H9 (cell line): ENCODE measurements at places on chromosomes 4 and X.
A peak's percentile ranks its signal among the peaks of the same experiment; 100 is the strongest.

DNA sequence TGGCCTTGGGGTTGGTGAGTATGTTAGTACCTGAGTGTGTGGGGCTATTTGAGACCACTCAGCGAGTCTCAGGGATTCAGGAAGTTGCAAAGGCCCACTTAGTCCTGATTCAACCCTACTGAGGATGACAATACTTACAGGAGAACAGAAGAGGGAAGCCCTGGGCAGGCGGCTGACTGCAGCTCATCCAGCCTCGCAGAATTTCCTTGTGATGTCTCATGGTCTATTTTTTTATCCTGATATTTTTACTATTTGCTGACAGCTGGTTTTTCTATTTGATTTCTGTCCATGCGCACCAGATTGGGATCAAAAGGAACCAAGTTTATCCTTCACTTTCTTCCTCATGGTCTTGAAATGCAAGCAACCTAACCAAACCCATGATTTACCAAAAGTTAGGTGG, 201.8 kb upstream of the LNX1 start:
- DNase-seq = no peak

DNA sequence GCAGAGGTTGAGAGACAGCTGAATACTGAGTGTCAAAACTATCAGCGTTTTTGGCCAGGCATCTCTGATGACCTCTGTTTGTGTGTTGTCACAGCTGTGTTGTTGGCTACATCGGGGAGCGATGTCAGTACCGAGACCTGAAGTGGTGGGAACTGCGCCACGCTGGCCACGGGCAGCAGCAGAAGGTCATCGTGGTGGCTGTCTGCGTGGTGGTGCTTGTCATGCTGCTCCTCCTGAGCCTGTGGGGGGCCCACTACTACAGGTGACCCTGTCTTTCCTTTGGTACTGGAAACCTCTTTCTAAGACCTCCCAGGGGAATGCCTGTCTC, 86.9 kb downstream of the EGF start:
- no peak for DNase-seq

DNA sequence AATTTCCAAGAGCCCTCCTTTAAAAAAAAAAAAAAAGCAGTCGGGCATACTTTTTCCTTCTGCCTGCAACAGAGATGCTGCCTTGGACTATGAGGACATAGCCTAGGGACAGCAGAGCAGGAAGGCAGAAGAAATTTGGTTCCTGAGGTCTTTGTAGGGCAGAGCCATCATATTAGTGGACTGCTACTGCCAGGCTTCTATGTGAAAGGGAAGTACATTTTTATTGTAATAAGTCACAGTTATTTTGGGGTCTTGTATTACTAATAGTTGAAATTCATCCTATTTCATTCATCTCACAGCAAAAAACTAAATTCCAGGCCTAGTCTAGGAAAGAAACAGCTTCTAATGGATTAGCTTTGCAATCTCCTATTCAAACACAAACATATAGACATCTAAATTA, 211.2 kb downstream of the NSUN7 start:
- no peak for DNase-seq

DNA sequence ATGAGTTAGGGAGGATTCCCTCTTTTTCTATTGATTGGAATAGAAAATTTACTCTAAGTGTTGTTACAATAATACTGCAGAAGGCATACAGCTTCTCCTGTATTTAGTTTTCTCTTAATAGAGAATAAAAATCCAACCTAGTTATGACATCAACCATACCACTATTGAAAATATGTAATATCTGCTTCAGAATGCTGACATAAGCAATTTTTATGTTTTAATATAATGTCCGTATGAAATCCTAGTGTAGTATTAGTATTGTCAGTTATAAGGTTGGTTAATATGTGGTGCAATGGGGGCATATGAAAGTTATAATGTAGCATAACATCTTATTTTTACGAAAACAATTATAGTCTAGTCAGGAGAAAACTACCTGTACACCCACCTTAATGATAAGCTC, 68.2 kb downstream of the HEPH start:
- DNase-seq = no peak

DNA sequence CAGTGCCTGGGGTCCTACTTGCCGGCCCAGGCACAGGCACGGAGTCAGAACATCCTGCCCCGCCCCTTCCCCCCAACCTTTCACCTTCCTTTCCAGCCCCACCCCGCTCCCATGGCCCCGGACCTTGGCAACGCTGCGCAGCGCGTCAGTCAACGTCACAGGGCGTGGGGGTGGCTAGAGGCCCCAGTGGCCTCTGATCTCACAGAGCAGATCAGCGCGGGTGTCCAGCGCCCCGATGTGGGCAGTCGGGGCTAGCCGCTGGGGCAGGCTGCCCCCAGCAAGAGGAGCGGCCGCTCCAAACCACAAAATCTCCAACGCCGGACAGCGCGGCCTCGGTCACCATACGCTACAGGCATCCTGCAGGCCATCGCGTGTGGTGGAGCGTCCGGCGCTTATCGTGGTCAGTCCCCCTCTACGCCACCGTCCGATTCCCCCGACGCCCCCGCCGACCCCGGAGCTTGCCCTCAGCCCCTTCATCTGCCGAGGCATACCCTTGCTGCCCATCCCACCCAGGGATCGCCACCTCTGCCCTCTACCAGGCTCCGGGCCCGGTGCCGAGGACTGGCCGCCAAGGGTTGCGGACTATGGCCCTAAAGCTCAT, 69.6 kb upstream of the APOOL start:
- DNase-seq = no peak

GRCh38 chr4:87559090-87559837, 30.1 kb upstream of the SPARCL1 start:
- peak; percentile 58 for DNase-seq

DNA sequence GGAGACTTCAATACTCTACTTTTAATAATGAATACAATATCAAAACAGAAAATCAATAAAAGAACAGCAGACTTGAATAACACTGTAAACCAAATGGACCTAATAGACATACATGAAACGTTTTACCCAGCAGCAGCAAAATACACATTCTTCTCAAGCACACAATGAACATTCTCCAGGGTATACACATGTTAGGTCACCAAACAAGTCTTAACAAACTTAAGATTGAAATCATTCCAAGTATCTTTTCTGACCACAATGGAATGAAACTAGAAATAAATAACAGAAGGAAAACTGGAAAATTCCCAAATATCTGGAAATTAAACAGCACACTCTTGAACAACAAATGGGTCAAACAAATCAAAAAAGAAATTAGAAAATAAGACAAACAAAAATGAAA, 145.0 kb upstream of the CT83 start:
- DNase-seq = no peak

GRCh38 chr4:171629182-171629581, 184.0 kb upstream of the GALNTL6 start:
- DNase-seq = no peak

- DNase-seq = no peak
Measured at GRCh38 chr4:2484993-2485392, 16.1 kb downstream of the RNF4 start.

GRCh38 chrX:119151051-119151380, 23.4 kb upstream of the KIAA1210 start:
- DNase-seq = no peak

- DNase-seq = peak; percentile 38
Measured at GRCh38 chrX:145393702-145394235, 146.5 kb downstream of the SPANXN1 start.

GRCh38 chr4:42570221-42570620, 86.7 kb downstream of the ATP8A1 start:
- DNase-seq = no peak

DNA sequence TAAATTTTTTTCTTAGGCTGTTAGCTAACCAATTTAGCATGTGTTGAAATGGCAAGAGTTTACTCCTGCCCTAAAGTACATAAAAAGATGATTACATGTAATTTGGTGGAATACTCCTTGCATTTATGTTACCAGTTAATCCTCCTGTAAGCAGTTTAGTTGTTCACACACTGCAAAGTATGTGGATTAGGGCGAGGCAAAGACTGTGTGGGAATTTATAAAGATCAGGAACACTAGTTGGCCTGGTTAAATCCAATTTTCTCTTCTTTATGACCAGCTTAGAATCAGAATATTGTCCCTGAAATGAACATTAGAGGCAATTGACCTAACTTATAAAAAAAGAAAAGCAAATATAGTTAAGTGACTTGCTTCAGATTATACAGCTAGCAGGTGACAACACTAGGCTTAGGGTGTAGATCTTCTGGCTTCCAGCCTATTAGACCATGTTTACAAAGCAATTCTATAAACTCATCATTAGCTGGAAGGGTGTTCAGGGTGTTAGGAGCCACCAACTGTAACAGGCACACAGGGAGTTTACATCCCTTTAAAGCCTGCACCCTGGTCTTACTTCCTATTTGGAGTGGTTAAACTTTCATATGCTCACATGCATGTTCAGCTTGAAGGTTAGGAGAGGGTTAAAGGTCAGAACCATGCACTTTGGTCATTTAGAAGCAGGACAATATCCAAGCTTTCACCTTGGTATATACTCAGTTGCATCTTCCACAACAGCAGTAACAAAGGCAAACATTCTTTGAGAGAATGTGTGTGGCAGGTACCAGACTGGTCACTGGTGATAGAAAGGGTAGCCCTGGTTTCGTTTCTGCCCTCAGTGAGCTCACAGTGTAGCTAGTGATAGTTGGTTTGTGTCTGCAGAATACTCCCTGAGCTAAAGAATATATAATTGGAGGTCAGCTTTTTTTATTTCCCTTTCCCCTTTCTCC, 72.6 kb downstream of the GC start:
- no peak for DNase-seq

GRCh38 chrX:48754238-48754637, 7.3 kb upstream of the GLOD5 start:
- DNase-seq = no peak

DNA sequence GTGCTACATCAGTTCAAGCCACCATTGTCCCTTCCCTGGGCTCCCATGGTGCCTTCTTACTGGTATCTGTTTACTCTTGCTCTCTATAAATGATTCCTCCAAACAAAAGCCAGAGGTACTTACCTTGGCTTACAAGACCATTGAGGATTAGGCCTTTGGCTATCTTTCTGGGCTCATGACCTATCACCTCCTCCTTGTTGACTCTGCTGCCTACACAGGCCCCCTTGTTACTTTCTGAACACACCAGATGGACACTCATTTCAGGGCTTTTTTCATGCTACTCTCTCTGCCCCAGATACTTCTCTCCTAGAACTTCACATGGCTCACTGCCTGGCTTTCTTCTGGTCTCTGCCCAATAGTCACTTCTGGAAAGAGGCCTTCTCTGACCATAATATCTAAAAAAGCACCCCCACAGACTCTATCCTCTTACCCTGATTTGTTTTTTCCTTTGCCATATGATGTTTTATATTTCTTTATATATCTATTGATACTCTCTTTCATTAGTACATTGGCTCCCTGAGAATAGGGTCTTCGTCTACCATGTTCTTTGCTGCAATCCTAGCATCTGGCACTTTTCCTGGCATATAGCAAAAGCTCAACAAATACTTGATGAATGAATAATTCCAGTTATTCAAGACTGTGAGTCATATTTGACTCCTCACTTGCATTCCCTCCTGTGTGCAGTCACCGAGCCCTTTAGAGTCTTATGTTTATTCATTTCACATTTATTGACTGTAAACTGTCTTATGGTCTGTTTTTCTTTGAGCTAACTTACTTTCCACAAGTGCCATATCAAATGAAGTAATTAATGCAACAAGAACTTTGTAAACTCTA, 27.1 kb upstream of the TAPT1 start:
- DNase-seq = no peak

DNA sequence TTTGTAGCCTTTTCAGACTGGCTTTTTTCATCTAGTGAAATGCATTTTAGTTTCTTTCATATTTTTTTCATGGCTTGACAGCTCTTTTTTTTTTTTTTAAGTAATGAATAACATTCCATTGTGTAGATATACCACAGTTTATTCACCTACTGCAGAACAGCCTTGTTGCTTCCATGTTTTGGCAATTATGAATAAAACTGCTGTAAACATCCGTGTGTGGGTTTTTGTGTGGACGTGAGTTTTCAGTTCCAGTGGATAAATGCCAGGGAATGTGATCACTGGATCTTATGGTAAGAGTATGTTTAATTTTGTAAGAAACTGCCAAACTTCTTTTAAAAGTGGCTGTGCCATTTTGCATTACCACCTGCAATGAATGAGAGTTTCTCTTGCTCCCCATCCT, 160.8 kb downstream of the SOWAHB start:
- DNase-seq = no peak

- no peak for DNase-seq
Measured at GRCh38 chrX:127726227-127726626, 326.0 kb downstream of the ACTRT1 start.

GRCh38 chr4:11118513-11118912, 310.2 kb downstream of the HS3ST1 start:
- no peak for DNase-seq

DNA sequence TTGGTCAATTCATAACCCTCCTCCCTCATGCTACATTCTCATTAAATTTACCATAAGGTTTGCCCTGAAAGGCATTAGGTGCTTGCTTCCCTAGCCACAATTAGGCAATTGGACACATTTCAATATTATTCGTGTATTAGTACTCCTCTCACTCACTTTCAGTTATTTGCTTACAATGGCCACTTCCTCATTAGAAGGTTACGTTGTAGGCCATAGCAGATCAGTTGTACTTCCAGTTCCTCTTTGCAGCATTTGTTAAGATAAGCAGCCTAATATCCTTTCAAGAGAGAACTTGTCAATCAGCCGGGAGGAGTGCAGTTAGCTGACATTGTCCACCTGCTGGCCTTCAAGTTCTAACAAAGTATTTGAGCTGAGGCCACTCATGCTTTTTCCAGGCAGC, 1017.2 kb downstream of the PCDH7 start:
- no peak for DNase-seq

DNA sequence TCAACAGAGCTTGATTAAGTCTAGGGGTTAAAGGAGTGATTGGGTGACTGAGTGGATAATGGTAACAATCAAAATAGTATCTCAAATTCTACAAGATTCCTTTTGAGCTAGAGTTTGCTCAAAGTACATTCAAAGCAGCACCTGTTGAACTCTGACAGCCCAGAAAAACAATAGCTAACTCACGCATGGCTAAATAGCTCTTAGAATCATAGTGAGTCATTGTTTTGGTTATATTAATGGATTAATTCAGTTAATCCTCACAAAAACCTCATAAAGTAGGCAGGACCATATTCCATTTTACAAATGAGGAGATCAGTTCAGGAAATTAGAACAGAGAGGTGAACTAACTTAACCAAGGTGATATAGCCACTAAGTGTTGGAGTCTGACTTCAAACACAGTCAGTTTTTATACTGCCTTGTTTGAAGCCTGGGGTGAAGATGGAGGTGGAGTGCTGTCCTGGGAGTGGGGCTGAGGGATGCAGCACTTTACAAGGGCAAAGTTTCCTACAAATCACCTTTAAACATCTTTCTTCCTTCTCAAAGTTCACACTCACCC, 35.9 kb upstream of the PPM1K start:
- no peak for DNase-seq

DNA sequence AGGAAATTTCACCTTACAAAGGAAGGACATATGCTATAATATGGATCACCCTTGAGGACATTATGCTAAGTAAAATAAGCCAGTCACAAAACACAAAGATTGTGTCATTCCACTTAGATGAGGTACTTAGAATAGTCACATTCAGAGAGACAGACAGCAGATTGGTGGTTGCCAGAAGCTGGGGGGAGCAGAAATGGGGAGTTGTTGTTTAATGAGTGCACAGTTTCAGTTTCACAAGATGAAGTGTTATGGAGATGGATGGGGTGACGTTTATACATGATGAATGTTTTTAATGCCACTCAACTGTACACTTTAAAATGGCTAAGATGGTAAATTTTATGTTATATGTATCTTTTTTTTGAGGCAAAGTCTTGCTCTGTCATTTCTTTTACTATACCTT, 14.8 kb upstream of the SPON2 start:
- no peak for DNase-seq

GRCh38 chr4:25500626-25501316, 123.7 kb downstream of the ANAPC4 start:
- DNase-seq = no peak
